ENCODE measurements at places on chromosomes 16 and 17.

DNA sequence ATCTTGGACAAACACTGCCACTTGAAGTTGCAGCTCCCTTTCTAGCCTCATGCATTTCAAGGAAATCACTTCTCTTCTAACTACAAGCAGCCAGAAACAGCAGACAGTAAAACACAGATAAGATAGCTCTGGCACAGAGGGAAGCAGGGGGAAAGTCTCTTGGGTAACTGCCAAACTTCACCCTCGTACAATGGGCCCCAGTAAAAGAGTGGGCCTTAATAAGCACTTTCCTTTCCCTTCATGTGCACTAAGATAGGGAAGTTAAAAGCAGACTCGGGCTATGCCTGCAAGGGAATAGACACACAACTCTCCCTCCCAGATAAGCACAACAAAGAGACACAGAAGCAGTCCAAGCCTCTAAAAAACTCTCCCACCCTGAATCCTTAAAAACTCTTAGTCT lies 4.2 kb upstream of the KRTAP4-5 start:
- DNase-seq, result no peak

DNA sequence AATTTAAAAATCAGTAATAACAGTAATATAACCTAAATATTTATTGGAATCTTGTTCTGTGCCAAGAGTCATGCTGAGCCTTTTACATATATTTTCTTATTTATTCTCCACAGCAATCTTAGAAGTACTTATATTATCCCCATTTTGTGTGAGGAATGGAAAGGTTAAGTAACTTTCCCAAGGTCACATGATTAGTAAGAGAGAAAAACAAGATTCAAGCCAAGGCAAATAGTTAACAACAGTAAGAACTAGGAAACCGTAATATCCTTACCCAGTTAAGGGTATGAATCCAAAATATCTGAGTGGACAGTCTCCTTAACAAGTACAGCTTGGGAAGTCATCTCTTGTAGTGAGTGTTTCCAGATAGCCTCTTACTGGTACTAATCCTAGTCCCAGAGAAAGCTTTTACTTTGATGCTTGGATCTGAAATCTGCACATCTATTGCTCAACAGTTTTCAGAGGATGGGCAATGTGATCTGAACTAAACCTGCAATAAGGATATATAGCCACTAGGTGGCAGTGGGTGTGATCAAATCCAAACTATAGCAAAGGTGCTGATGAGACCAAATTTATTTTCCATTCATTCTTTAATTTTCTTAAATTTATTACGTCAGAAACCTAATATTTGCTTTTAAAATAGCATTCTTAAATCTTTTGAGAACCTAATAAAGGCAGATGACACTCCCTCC lies 23.3 kb downstream of the SHISA6 start:
- DNase-seq, result no peak

GRCh38 chr17:42163113-42163512 lies 8.3 kb upstream of the RAB5C start:
- no peak for DNase-seq

DNA sequence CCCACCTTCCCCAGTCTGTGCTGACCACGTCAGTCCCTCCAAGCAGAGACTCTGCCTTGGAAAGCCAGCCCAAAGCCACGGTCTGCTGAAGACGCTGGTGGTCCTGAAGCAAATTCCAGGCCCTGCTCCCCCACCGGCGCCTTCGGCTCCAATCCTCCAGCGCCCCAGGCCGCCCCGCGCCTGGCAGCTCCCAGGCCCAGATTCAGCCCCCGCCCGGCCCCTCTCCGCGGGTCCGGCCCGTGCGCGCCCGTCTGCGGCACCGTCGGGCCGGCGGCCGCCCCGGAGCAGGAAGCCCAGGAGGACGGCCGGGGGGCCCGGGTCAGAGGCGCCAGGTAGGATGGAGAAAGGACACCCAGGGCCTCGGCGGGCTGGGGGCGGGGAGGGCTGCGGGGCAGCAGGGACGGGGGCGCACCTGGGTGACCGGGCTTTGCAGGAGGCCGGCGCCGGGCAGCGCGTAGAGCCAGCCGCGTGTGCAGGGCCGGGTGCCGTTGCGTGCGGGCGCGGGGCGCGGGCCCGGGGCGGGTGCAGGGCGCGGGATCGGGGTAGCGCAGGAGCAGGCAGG lies 594 bp upstream of the SLC22A31 start:
- DNase-seq, result no peak

GRCh38 chr17:66843627-66844026 lies 8.7 kb downstream of the CACNG5 start:
- no peak for DNase-seq

GRCh38 chr16:27980919-27981700 lies 82.4 kb downstream of the GSG1L start:
- DNase-seq, result no peak

DNA sequence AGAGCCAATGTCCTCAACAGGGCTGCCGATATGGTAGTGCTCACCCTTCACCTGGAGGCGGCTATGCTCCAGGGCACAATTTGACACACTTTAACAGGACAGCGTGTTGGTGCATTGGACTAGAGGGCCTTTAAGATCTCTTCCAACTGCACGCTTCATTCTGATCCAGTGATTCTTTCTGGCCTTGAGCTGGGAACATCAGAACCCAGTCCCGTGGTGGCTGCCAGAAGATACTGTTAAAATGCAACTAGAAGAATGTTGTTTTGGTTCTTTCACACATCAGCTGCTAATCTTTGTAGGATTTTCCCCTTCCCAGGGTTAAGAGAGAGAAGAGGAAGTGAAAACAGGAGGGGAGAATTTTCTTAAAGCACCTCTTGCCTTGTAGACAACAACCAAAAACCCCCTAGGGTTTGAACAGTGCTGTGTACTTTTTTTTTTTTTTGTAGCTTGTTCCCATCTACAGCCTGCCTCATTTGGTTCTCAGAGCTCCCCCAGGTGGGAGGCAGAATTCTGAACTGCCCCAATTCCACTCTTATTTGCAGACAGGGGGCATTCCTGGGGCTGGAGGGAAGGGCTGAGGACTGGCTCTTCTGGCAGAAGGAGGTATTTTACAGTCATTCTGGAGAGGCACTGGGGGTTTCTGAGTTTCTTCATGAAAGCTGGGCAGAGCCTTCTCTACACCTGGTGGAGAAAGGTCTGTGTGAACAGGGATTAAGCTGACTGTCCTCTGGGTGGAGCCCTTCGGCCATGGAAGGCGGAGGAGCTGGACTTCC lies 32.4 kb downstream of the SMARCE1 start:
- peak; percentile 41 for DNase-seq

- no peak for DNase-seq
Observed at GRCh38 chr17:81520021-81520901, 7.7 kb upstream of the ACTG1 start.

DNA sequence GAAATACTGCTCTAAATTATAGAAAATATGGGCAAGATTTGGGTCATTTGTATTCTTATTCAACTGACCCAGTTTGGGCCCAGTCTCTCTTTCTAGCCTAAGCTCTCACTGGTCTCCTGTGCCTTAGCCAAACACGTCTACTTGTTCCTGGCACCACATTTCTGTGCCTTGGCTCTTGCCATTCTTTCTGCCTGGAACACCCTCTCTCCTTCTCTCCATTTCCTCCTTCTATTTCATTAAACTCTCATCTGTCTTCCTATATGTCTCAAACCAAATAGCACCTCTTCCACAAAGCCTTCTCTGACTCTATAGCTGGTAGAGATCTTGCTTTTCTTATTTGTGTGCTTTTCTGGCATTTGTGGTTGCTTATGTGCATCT lies 37.7 kb upstream of the NUFIP2 start:
- DNase-seq, result no peak

GRCh38 chr16:974001-974601 lies 3.3 kb upstream of the LMF1 start:
- no peak for DNase-seq

DNA sequence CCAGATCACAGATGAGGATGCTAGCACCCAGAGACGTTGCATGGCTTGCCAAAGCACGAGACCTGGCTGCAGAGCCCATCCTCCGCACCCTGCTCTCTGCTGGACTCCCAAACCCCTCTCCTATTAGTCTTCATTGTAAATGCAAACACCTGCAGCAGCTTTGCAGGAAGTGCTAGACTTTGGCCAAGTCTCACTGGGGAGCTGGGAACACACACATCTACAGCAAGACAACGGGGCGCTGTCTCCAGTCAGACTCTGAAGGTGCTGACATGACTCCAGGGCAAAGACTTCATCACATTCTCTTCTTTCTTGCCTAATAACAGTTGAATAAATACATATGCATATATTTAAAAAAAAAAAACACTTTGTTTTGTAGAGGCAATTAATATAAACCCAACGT lies 43.8 kb downstream of the CYTH1 start:
- DNase-seq, result no peak

DNA sequence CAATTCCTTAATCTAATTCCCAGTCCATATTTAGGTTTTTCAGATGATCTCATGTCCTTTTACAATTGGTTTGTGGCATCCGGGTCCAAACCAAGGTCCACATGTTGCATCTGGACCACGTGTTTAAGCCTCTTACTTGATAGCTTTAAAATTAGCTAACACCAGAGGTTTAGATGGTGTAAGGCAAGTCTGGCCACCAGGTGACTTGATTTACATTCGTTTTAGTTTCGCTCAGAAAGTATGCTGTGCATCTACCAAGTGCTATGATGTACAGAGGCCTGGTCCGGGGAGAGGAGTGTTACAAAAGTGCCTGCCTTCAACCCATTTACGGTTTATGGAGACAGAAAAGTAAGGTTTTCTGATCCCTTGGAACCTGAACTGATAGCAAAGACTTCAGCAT lies 878 bp upstream of the DNAJA2 start:
- no peak for DNase-seq

GRCh38 chr17:57954397-57955182 lies 622 bp downstream of the CUEDC1 start:
- DNase-seq, result no peak

DNA sequence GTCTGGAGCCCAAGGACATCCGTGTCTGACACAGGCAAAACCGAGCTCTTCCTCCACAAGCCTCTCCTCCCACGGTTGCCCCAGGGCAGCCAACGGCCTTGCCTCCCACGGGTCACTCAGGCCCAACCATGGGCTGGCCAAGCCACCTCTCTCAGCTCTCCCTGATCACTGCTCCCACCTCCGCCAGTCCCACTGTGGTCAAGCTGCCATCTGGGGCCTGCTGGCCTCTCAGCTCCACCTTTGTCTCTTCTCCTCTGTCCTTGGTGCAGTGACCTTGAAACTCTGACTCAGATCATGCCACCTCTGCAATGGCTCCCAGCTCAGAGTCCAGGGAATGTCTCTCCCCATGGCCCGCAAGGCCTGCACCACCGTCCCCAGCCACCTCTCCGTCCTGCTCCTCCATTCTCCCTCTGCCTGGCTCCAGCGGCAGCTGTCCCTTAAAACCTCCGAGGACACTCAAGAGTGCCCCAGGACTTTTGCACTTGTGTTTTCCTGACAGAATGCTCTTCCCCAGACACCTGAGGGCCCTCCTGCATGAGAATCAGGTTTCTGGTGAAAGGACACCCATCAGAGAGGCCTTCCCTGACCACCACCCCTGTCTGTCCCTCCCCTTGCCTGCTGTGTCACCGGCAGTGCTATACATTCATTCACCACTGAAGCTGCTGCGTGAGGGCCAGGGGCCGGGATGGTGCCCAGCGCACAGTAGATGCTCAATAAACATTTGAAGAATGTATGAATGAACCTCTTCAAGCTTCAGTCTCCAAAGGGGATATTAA lies 19.3 kb downstream of the PEMT start:
- DNase-seq, result no peak

DNA sequence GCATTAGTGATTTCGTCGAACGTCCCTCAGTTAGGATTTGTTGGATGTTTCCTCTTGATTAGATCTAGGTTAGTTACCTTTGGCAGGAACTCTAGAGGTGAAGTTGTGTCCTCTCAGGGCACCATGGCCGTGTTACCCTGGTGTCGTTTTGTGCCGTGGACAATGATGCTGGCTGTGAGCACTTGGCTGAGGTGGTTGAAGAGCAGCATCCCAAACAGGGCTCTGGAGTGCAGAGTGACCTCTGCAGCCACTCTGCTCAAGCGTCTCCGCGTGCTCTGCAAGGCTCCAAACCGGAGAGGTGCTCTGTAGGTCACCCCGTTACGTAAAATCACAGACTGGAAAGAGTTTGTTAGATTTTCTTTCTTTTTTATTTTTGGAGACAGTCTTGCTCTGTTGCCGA lies 33.0 kb downstream of the FOXK2 start:
- no peak for DNase-seq

DNA sequence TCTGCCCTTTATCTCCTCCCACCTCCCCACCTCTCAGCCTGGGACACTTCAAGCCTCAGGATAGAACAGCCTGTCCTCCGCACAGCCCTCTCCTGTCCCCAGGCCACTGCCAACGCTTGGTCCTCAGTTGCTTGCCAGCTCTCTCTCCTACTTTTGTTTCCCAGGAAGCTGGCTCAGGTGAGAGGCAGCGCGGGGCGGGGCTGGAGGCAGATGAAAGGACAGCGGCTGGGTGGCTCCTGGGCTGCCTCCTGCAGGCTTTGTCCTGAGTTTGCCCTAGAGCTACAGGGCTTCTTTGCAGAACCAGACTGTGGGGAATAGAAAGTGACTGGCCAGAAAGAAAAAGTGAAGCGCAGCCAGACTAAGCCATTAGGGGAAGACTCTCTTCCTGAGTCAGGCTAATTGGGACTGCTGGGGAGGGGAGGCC lies 48.2 kb upstream of the CDC42EP4 start:
- no peak for DNase-seq

DNA sequence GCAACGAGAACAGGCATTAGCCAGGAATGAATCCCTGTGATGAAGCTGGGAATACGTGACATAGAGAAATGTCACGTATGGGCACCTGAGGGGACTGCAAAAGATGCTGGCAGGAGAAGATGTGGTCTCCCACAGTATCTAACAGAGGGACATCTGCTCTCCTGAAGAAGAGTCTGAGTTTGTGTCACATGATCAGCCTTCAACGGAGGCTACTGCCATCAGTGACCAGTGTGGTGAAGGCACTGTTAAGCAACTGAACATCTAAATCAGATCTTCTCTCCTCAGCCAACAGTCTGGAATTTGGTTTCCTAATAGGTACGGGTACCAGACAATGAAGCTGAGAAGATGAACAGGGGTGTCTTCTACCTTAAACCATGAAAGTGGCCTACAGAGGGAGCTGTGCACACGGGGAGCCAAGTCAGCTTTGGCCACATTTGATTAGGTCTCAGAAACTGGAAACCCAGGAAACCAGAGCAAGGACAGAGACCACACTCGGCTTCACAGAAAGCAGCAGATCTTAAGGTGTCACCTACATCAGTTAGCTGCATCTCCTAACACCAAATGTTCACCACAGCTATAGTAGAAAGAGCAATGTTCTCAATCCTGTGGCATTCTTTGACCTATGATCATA lies 41.8 kb downstream of the BRD7 start:
- DNase-seq, result peak; percentile 58

GRCh38 chr17:57704448-57704847 lies 40.7 kb downstream of the CCDC182 start:
- no peak for DNase-seq

Measured in effector CD4-positive, alpha-beta T cell (primary cell).